ENCODE measurements at places on chromosomes 2 and 18. TPM values are rescaled to one million over a fixed set of nuclear protein-coding genes. Genes with fewer than 3 reads are reported as not detected.

DES gene
- total RNA-seq: 0.86 TPM

GAREM2 gene
- 15.6 TPM for total RNA-seq

DNA sequence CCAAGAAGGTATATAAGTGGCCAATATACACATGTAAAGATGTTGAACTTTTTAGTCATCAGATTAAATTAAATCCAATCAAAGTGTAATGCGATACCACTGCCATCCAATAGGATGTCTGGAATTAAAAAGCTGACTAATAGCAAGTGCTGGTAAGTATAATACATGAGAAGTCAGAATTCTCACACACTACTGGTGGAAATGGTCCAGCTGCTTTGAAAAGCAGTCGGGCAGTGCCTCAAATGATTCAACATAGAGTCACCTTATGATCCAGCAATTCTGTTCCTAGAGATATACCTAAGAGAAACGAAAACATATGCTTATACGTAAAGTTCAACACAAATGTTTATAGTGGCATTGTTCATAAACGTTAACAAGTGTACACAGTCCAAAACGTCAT is 124.1 kb upstream of the MYT1L start:
- no peak for DNase-seq

GRCh38 chr18:3450012-3450798 is at the start of gene TGIF1:
Gene TGIF1, plus strand, starts transcription at chr18:3450172. Its CDS starts 318 bp downstream, at chr18:3450490.
- peak; percentile 85 for DNase-seq

GRCh38 chr18:79343567-79344207 is 52.0 kb upstream of the NFATC1 start:
- DNase-seq: no peak

GRCh38 chr2:10045561-10046355 is 2.4 kb downstream of the KLF11 start:
- no peak for DNase-seq

All from Caco-2 (cell line).